Endothelial cell (in vitro differentiated cells): ENCODE measurements at places on chromosomes 7 and 10.

GRCh38 chr10:43765516-43765915 is 116.8 kb upstream of the ZNF32 start:
- no peak for DNase-seq

GRCh38 chr7:149849174-149849573 is 11.0 kb downstream of the ZNF862 start:
- no peak for DNase-seq

GRCh38 chr10:131788386-131788785 is 112.4 kb upstream of the PPP2R2D start:
- DNase-seq, result no peak

DNA sequence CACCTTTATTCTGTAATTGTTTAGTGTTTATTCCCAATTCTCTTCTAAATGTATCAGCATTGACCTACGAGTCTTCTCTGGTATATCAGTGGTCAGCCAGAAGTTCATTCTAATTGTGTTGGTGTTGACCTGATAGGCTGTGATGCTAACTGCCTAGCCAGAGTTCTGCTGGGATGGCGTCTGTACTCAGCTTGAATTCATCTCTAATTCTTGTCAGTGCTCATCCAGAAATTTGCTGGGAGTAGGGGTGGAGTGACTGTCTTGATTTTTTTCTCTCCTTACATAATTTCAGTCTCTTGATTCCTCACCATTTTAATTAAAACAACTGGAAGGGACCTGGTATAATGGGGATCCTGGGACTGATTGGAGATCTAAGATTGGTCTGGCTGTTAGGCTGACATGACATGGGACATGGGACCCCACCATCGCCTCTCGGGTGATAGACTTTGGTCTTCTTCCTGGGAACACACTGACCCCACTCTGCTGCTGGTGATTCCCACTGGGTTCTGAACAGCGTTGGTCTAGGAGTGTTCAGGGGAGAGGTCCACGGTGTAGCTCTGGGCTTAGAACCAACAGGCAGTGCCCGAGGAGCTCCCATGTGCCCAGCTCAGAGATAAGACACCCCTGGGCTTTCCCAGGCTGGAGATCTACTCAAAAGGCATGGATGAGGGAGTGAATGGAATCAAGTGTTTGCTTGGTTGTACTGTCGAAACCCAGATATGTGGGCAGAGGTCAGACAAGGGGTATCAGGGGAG is 3.8 kb downstream of the NEURL1 start:
- DNase-seq, result no peak

- no peak for DNase-seq
Observed at GRCh38 chr7:23662124-23662983, 17.6 kb upstream of the FAM221A start.

DNA sequence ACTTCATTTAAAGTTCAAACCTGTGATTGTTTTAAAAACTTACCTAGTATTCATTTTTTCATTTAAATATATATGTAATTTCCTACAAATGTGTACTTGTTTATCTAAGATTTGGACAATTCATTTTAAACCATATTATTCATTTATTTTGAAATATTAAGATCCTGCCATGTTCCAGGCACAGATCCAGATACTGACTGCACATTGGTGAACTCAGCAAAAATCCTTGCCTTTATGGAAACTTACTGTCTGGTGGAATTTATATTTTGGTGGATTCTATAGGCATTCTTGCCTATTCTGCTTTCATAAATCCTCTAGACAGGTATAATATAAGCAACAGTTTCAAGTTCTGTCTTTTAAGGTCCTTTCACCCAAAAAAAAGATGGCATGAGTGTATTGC is 48.3 kb upstream of the RPA3 start:
- DNase-seq, result no peak

GRCh38 chr10:115856580-115856979 is 416.4 kb downstream of the GFRA1 start:
- no peak for DNase-seq

DNA sequence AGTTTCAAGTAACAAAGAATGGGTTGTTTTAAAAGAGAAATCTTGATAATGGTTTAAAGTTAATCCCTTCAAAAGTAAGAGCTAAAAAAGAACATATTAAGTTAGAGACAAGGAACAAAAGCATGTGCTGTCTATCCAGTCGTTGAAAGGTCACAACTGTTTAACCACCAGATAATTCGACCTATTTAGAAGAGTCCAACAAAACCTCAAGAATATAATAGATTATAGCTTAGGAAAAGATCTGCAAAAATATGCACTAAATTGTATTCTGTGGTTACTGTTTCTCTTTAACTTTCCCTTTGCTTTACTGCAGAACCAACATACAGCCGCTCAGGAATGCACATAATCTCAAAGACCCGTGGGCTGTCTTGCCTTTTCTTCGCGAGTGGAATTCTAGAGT is 74.9 kb downstream of the PCGF5 start:
- no peak for DNase-seq

DNA sequence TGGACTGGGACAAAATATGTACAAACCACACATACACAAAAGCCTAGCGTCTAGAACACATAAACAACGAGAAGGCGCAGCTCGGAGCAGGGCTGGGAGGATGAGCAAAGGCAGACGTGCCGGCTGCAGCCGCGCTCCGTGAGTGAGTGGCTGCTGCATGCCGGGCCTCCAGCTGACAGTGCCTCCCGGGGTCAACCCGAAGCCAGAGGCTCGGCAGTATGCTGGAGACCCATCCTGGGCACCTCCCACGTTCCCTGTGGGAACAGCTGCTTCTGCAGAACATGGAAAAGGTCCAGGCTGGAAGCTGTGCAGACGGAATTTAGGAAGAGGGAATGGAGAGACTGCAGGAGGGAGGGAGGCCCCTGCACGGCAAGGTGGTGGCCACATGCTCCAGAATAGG is 3.6 kb upstream of the GPR146 start:
- DNase-seq, result no peak

DNA sequence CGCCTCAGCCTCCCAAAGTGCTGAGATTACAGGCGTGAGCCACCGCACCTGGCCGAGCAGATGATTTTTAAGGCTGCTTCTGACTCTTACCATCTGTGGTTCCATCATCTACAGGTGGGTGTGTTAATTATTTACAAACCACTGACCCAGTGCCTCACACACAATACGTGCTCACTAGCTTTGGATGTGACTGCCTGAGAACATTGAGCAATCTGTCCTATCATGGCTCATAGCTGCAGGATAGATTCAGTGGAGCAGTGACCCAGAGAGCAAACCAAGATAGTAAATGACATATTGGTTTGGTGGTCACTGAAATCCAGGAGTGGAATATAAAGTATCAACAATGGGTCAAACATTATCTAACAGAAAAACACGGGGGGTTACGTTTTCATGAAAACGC is 24.1 kb downstream of the GPAM start:
- DNase-seq, result no peak

DNA sequence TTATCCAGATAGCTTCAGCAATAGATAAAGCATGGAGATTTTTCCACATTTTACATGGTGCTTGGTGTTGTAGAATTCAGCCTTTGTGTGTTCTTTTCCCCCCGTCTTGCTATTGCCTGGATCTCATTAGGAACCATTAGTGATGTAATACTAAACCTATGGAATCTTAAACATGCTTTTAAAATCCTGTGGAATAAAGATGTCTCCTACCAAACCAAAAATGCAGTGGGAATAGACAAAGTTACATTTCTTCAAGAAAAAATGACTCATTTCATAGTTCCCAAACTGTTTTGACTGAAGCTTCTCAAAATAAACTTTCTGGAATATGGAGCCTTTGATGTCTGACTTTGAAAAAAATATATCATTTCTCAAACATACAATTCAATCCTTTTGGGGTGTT is 44.0 kb downstream of the CALD1 start:
- DNase-seq, result no peak

GRCh38 chr10:7403620-7404019 is 7.2 kb downstream of the SFMBT2 start:
- DNase-seq, result no peak

DNA sequence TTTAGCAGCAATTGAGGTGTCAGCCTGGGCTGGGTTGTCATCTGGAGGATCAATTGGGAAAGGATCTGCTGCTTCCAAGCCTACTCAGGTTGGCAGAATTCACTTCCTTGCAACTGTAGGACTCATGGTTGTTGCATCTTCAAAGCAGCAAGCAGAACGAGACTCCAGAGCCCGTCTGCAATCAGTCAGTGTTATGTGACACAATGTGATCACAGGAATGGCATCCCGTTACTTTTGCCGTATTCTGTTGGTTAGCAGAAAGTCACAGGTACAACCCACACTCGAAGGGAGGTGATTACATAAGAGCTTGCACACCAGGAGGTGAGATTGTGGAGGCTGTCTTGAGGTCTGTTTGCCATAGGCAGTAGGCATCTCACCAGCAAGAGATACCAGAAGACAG is 15.4 kb upstream of the LYZL1 start:
- no peak for DNase-seq

DNA sequence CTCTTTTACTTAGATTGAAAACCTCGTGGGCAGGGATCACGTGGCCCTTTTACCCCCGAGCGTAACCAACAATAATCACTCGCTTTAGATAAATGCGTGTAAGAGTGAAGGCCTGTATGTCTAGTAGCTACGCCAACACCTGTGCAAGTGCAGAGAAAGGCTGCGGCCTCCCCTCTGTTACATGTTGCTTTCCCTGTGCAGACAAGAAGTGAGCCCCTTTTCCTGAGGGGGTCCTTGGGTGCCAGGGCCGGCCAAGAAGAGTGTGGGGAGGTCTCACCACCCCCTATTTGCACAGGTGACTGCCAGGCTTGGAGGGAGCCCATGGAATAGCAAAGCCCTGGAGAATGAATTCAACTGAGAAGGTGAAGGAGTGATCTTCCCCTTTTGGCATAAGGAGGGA is 35.6 kb upstream of the CNPY1 start:
- DNase-seq, result no peak

GRCh38 chr7:105132335-105132734 is 118.3 kb downstream of the KMT2E start:
- DNase-seq, result no peak

DNA sequence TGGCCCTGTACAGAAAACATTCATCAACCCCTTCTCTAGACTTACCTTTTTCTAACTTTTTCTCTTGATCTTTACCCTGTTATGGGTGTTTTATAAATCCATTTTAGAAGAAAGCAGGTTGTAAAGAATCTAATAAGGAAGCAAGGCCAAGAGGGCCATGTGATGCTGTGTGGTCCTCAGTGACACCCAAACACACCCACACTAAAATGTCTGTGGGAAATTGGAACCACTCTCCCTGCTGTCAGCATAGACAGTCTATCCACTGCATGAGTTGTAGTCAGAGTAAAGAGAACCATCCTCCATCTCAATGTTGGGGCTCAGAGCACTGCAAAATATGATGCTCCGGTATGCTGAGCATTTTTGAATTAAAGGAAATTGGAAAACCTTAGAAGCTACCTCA is 235.5 kb downstream of the SKIDA1 start:
- DNase-seq, result no peak

GRCh38 chr7:74479066-74479781 is 25.5 kb downstream of the GTF2IRD1 start:
- no peak for DNase-seq

- no peak for DNase-seq
Observed at GRCh38 chr10:106740-107139, 28.5 kb upstream of the ZMYND11 start.

DNA sequence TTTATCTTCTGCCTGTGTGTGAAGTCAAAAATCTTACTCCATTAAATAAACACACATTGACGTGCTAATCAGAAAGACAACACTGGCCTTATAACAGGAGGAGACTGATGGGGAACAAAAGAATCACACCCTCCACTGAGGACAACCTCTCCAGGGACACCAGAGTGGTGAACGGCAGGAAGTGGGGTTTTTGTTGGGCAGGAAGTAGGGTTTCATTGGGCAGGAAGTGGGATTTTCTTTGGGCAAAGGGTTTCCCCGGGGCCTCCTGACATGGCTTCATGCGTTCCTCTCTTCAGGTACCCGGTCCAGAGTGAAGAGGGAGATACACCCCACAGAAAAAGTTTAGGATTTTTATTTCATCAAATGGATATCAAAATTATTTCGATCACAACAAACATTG is 30.6 kb downstream of the ADARB2 start:
- DNase-seq, result no peak
